ENCODE measurements at places on chromosomes 7 and 10.

GRCh38 chr10:12538491-12538995, 189.2 kb downstream of the CAMK1D start:
- no peak for DNase-seq

DNA sequence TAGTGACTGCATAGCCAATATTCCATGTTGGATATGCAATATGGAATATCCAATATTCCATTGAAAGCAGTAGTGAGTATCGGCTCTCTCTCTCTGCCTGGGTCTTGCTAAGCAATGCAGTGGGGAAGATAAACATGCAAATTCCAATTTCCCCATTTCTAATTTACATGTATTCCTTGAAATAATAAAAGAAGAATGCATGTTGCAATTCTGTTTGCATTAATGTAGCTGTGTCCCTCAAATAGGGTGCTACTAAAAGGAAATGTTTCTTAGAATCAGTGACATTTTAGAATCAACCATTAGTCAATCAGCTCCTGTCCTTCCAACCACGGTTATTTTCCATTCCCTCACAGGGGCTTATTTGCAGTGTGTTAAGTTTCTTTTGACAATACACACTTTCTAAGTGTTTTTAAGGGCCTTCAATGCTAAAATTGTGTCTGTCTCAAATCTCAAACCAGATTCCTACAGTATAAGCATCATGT, 46.7 kb downstream of the AFAP1L2 start:
- no peak for DNase-seq

DNA sequence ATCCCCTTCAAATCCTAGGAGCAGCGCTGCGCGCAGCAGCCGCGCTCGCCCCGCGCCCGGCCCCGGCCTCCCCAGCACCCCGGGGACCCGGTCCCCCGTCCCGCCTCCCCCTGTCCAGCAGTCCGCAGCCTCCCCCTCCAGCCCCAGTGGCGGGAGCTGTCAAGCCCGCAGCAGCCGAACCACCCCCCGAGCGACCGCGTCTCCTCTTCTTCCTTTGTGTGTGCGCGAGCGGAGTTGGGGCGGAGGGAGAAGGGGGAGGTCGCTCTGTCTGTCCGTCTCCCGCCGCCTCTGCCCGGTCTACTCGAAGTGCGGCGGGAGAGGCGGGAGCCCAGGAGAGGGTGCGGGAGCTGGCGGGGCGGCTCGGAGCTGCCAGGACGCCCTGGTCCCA, 375 bp upstream of the CHN2 start:
- DNase-seq, result peak; percentile 79

DNA sequence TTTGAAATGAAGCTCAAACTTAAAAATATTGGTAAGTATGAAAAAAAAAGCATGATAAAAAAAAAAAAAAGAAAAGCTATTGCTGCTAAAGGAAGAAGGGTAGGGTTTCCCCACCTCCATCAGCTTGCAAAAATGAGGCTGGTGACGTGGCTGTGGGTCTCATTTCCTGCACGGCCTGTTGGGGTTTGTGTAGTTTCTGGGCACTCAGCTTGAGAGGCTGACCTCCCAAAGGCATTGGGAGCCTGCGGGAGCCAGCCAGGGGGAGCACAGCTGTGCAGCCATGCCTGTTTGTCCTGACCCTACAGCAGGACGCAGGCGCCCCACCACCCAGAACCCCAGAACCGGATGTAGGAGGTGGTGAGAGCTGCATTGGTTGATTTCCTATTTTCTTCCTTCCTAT, 48.8 kb upstream of the CARD11 start:
- DNase-seq, result no peak

DNA sequence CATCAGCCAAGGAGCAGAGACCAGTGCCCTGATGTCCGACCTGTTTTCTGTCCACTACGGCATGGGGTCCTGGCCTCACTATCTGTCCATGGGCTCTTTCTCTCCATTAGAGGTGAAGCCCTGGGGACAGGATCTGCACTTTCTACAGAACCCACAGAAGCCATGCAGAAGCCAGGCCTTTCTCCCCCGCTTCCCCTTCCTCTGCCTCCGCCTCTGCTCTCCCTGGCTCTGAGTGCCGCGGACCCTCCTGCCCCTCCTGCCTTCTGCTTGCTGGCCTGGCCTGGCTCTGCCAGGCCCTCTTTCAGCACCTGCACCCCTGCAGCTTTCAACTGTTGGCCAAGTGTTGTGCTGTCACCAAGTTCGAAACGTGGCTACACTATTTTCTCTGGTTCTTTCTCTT, 439.8 kb upstream of the ZMIZ1 start:
- no peak for DNase-seq

- DNase-seq, result no peak
Observed at GRCh38 chr7:149156898-149157297, 9.6 kb downstream of the ZNF398 start.

- no peak for DNase-seq
Observed at GRCh38 chr10:33991924-33992323, 657.5 kb upstream of the NRP1 start.

DNA sequence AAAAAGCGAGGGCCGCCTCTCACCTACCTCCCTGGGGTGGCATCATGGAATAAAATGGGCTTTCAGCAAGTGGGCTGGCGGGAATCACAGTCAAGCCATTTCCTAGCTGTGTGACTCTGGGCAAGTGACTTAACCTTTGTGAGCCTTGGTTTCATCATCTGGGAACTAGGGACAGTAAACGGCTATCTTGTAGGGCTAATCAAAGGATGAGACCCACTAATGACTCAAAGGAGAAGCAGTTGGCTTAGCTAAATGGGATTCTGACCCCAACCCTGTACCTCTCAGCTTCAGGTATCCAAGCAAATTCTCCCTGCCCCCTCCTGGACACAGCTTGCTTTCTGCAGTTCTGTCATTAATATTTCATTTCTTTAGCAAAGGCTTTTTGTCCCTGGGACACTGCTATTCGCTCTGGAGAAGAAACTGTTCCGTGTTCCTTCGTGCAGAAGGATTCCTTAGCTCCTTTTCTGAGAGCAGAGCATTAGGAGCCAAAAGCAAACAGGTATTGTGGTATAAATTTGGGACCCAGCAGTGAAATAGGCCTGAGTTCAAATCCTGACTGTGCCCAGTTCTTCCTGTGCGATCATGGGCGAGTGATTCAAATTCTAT, 25.9 kb downstream of the TRIM8 start:
- DNase-seq, result no peak

- no peak for DNase-seq
Observed at GRCh38 chr7:67018940-67019339, 22.3 kb downstream of the TYW1 start.

DNA sequence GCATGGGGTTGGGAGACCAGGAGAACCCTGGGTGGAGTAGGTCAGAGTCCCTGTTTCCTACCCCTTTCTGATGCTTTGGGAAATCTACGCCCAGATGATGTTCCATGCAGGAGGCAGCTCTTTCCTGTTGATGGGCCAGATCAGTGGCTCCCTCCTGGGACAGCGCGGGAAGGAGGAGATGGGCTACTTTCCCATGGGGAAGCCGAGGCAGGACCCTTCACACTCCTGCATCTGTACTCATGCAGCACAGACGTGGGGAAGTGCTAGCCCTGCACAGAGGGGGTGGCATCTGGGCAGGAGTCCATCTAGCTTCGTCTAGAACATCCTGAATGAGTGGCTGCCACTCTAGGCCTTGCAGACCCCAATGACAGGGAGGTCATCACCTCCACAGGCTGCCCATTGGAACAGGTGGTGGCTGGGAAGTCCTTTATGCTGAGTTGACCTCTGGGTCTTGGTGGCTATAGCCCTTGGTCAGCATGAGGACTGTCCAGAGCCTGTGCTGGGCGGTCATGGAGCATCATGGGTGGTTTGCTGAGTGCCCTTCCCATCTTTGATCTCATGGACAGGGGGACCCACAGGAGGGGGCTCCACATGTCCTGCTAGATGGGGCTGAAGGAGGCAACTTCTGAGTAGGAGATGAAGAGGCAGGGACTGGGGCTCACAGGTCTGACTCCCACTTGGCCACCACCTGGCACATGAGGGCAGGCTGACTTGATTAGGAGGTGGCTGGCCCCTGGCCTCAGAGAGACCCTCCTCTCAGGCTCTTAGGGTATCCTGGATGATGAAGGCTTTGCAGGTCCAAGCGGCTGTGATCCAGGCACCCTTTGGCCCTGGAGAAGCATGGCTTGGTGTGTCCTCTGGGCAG, 24.6 kb downstream of the RAMP3 start:
- DNase-seq, result no peak

GRCh38 chr7:17523813-17524739, 225.6 kb downstream of the AHR start:
- DNase-seq, result peak; percentile 43

DNA sequence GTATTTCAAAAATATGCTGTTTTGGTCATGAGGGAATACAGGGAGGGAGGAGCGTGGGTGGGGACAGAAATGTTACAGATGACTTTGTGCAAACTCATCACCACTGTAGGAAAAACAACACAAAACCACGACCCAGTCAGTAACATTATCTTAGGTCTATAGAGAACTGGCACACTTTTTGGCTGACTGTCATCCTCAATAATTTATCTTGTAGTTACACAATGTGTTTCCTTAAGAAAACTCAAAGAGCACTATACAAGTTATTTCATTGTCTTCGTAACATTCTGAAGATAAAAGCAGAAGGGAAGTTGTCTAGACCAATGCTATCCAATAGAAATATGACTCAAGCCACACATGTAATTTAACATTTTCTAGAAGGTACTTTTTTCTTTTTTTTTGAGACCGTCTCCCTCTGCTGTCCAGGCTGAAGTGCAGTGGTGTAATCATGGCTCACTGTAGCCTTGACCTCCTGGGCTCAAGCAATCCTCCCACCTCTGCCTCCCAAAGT, 16.9 kb upstream of the CDK14 start:
- no peak for DNase-seq

- no peak for DNase-seq
Observed at GRCh38 chr10:22156750-22157149, 61.1 kb downstream of the EBLN1 start.

- no peak for DNase-seq
Observed at GRCh38 chr10:52756966-52757365, 15.6 kb downstream of the MBL2 start.

GRCh38 chr7:4791738-4792536, 16.5 kb downstream of the AP5Z1 start:
- no peak for DNase-seq

- DNase-seq, result no peak
Observed at GRCh38 chr7:151306374-151306773, 35.2 kb upstream of the NUB1 start.

- DNase-seq, result no peak
Observed at GRCh38 chr10:109187677-109188076, 735.6 kb downstream of the XPNPEP1 start.

DNA sequence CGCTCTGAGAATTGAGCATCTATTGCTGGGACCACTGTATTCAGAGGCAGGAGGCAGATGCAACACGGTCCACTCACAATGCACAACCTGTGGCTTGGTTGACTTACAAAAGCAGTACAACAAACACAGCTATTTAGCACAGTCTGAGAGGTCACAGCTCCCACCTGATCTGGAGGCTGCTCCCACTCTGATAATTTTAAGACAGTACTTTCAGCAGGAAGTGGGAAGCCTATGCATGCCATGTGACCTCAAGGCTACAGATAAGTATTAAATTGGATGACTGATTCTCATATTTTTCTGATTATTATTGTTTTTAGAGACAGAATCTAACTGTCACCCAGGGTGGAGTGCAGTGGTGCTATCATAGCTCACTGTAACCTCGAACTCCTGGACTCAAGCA, 659.3 kb downstream of the PARD3 start:
- no peak for DNase-seq

DNA sequence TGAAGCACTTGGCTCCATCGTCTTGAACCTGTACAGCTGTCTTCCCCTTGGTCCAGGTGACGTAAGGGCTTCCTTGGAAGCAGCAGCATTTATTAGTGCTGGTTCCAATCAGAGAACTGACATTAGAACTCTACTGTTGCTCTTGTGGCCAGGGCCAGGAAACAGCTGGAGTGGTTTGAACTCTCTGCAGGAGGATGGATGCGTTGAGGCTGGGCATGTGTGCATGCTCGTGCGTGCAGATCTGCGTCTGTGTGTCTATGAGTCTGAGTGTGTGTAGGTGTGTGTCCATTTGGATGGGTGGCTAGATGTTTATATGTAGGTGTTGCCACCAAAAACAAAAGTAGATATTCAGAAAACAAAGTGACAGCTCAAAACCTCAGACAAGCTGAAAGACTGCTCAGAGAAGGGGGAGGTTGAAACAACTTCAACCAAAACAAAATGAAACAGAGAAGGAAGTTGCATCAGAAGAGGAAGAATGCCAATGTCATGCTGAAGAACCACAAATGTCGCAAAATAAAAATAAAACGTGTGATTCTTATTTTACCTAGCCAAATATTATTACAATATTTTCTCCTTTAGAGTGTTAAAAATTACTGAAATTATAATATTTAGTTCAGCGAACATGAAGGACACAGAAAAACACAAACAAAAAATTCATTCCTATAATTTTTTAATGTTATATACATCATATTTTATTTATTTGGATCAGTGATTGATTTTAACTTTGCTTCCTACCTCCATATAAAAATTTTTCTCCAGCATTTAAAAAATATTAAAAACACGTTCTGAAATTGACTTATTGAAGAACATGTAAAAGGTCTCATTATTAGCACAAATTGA, 96.1 kb upstream of the MKLN1 start:
- DNase-seq, result no peak

- DNase-seq, result peak; percentile 83
Observed at GRCh38 chr10:22252224-22252800, 34.5 kb upstream of the EBLN1 start.

GRCh38 chr10:121926671-121927317, 1.0 kb downstream of the ATE1 start:
- DNase-seq, result peak; percentile 9

DNA sequence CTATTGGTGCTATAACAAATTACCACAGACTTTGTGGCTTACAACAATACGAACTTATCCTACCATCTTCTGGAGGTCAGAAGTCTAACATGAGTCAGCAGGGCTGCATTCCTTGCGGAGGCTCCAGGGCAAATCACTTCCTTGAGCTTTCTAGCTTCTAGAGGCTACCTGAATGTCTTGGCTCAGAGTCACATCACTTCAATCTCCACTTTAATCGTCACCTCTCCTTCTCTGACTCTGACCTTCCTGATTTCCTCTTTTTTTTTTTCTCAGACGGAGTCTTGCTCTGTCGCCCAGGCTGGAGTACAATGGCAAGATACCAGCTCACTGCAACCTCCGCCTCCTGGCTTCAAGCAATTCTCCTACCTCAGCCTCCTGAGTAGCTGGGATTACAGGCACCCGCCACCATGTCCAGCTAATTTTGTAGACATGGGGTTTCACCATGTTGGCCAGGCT, 44.6 kb upstream of the ANAPC16 start:
- DNase-seq, result no peak

GRCh38 chr7:66883716-66884115, 37.3 kb upstream of the TMEM248 start:
- DNase-seq, result no peak

- DNase-seq, result no peak
Observed at GRCh38 chr7:91140982-91141381, 123.3 kb upstream of the FZD1 start.

All from NCI-H1092 treated with DMSO at 0.1 percent for 48 hours (cell line).